CD4-positive, alpha-beta T cell treated with Interleukin-10 for 1 hour (primary cell): ENCODE measurements at places on chromosomes 16 and 17.
A peak's percentile ranks its signal among the peaks of the same experiment; 100 is the strongest.

DNA sequence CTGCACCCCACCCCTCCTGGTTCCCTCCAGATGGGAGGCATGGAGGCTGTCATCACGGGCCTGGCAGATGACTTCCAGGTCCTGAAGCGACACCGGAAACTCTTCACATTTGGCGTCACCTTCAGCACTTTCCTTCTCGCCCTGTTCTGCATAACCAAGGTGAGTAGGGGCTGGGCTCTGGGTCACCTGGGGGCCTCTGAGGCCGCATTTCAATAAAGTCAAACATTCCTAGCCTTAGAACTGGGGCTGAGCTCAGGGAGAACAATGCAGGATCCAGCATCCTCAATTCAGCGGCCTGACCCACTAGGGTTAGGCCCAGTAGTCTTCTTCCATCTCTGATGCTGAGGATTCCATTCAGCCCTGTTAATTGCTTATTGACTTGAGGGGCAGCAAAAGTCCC, 42.1 kb downstream of the SLC6A2 start:
- DNase-seq: no peak

- DNase-seq: no peak
These were observed 69.4 kb upstream of the TNRC6C start for GRCh38 chr17:77889135-77889505.

GRCh38 chr17:8151641-8152111, 528 bp downstream of the PER1 start:
- peak; percentile 56 for DNase-seq

GRCh38 chr16:89495121-89495520, 4.8 kb upstream of the ANKRD11 start:
- DNase-seq: no peak

DNA sequence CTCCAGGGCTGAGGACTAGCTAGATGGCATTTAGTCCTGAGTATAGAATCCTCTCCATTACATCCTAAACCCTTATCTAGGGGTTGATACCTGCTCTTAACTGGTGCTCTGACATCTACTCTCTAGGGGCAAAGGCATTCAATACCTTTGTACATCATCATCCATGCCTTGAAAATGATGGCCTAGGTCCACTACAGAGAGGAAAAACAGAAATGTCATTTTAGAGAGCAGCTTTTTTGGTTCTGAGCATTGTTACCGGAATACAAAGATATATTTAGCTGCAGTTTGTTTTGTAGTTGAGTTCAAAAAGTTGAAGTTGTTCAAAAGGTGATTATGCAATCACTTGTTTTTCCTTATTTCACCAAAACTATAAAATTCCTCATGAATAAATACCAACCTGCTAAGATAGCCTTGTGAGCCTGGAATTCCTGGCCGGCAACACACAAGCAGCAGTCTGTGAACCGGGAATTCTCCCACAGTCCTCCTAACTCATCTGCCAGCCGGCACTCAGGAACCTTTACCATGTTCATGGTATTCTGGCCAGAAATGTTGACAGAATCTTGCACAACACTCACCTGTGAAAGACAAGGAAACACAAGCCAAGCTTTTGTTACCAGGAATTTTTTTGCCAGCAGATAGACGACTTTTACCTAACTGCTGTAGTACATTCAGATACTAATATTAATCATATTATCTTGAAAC, 35.4 kb downstream of the NXPH3 start:
- no peak for DNase-seq

DNA sequence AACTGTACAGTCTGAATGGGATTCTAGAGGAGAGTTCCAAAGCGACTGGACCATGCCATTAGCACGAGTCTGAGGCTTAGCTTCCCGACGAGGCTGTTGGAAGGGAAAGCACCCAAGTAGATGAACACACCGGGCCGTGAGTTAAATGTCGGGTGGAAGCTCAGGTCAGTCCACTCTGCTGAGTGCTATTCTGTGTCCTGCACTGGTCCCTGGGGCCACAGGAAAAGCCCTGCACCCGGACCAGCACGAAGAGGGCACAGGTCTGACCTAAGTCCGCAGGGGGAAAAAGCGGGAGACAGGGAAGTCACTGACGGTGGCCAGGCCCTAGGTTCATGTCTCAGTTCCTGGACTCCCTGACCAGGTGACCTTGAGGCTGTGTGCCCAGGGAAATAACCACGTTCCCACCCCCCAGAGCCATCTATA, 44.1 kb upstream of the RBFOX3 start:
- DNase-seq: no peak

- no peak for DNase-seq
These were observed 16.8 kb downstream of the PDK2 start for GRCh38 chr17:50111673-50112655.

DNA sequence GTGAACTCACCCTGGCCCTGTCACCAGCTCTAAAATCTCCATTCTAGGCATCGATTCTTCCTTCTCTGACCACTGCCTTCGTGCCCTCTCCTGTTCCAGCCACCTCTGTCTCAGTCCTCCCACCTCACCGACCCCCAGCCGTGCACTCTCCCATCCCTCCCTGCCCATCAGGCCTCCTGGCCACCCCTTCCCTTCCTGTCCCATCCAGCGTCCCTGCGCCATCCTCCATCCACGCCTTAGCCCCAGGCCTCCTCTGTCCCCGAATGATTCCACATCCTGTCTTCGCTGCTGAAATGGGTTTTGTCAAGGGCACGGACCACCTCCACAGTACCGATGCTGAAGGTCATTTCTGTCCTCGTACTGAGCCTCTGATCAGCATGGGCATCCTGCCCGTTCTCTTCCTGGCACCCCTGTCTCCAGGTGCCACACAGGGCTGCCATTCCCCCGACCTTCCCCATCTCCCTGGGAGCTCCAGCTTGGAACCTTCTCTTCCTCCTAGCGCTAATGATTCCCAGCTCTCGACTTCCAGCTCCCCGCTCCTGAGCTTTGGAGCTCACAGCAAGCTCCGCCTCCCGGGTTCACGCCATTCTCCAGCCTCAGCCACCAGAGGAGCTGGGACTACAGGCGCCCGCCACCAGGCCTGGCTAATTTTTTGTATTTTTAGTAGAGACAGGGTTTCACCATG, 2.6 kb downstream of the TRIM65 start:
- DNase-seq: no peak

DNA sequence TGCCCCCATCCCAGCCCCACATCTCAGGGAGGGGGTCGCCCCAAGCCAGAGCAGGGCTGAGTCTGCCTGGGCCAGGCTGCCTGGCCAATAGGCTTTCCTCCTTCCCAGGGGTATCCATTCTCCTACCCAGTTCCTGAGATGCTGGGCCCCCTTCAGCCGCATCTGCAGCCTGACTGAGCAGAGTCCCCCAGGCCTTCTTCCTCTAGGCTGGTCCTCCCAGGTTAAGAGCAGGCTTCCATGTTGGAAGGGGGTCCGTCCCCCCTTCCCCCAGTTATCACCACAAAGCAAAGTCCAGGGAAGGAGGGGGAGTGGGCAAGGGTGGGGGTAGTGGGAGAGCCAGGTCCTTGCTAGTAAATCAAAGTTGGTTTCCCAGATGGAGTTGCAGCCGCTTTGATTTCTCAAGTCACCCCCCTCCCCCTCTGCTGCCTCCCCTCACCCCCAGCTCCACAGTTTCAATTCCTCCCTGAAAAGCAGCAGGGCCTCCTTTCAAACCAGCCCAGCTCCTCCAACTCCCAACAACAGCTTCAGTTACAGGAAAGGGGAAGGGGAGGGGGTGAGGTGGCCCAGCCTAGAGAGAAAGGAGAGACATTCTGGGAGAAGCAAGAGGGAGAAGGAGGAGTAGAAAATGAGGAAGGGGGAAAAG, 9.5 kb upstream of the FZD2 start:
- no peak for DNase-seq

GRCh38 chr17:31309556-31309955, 4.3 kb downstream of the EVI2B start:
- DNase-seq: peak; percentile 57

GRCh38 chr17:79279320-79279719, 204.7 kb downstream of the ENGASE start:
- DNase-seq: no peak

- no peak for DNase-seq
These were observed 327.6 kb downstream of the CDH13 start for GRCh38 chr16:82954224-82954929.

- no peak for DNase-seq
These were observed 12.8 kb downstream of the RECQL5 start for GRCh38 chr17:75654176-75654575.
